ENCODE measurements at places on chromosomes 7 and 10. TPM values are rescaled to one million over a fixed set of nuclear protein-coding genes. Genes with fewer than 3 reads are reported as not detected.

DNA sequence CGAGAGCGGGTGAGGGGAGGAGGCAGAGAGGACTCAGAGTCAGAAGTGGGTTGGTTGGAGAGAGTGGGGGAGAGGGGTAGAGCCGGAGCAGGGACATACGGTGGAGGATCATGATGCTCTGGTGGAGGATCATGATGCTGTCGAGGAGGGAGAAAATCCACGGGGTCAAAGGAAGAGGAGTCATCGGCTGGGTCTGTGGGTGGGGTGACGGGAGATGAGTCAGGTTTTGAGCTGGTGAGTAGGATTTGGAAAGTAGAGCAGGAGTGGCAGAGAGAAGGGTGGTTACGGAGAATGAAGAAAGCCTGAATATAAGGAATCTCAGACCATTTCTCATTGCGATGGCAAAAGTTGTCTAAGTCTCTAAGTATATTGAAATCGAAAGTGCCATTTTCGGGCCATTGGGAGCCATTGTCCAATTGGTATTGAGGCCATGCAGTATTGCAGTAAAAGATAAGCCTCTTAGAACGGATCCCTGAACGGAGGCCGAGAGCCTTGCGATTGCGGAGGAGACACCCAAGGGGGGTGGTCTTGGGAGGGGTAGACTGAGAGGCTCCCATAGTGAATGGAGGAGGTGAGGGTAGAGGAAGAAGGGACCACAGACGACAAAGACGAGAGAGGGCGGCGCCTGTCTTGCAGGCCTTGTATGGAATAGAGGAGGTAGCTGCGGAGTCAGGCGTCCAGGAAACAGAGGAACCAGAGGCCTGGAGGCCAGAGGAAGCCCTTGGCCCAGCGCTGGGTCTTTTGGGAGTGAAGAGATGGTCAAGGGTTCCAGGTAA, 23.8 kb downstream of the SCIN start:
- H3K27ac ChIP-seq: no peak overlapping the region
- no peak for DNase-seq
- no peak overlapping the region for H3K4me3 ChIP-seq
- H3K27me3 ChIP-seq: no peaks in the 10 kb centered on the region
- no peaks in the 10 kb centered on the region for H3K36me3 ChIP-seq
- H3K4me1 ChIP-seq: no peaks in the 10 kb centered on the region

DNA sequence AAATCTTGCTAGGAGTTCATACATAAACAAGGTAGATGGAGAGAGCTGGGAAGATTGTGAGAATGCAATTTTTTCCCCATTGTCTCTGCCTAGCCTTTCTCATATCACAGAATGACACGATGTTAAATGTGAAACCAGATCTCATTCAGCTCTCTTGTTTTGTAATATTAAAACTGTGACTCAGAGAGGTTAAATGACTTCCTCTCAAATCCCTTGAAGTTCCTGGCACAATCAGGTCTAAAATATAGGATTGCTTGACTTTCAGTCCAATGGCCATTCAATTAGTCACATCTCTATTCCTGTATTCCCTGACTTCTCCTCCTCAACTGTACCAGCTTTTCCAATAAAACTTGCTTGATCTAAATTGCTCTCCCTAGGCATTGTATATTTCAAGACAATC, 3.1 kb downstream of the ANKRD22 start:
- no peak for DNase-seq
- H3K4me1 ChIP-seq: no peaks in the 10 kb centered on the region
- no peaks in the 10 kb centered on the region for H3K36me3 ChIP-seq
- no peaks in the 10 kb centered on the region for H3K27me3 ChIP-seq
- no peak overlapping the region for H3K27ac ChIP-seq

GRCh38 chr10:11612021-11613001, 861 bp upstream of the USP6NL start:
- DNase-seq: no peak
- H3K4me1 ChIP-seq: peaks cover 27% of the 10 kb centered on the region
- H3K27me3 ChIP-seq: no peaks in the 10 kb centered on the region
- peak overlapping the region; percentile 89 for H3K27ac ChIP-seq
- H3K4me3 ChIP-seq: peak overlapping the region; percentile 96

- peaks cover 20% of the 10 kb centered on the region for H3K4me1 ChIP-seq
- no peak for DNase-seq
- no peaks in the 10 kb centered on the region for H3K36me3 ChIP-seq
Observed at GRCh38 chr10:16441173-16441840, 4.5 kb downstream of the PTER start.

GRCh38 chr7:114777288-114777687, 144.6 kb upstream of the MDFIC start:
- no peaks in the 10 kb centered on the region for H3K4me1 ChIP-seq
- no peak for DNase-seq
- H3K27me3 ChIP-seq: no peaks in the 10 kb centered on the region

GRCh38 chr10:70885481-70885880, 2.9 kb downstream of the PCBD1 start:
- H3K27me3 ChIP-seq: no peaks in the 10 kb centered on the region
- DNase-seq: no peak
- H3K4me1 ChIP-seq: peaks cover 37% of the 10 kb centered on the region
- H3K36me3 ChIP-seq: peaks cover 41% of the 10 kb centered on the region
- peak overlapping the region; percentile 88 for H3K27ac ChIP-seq

DNA sequence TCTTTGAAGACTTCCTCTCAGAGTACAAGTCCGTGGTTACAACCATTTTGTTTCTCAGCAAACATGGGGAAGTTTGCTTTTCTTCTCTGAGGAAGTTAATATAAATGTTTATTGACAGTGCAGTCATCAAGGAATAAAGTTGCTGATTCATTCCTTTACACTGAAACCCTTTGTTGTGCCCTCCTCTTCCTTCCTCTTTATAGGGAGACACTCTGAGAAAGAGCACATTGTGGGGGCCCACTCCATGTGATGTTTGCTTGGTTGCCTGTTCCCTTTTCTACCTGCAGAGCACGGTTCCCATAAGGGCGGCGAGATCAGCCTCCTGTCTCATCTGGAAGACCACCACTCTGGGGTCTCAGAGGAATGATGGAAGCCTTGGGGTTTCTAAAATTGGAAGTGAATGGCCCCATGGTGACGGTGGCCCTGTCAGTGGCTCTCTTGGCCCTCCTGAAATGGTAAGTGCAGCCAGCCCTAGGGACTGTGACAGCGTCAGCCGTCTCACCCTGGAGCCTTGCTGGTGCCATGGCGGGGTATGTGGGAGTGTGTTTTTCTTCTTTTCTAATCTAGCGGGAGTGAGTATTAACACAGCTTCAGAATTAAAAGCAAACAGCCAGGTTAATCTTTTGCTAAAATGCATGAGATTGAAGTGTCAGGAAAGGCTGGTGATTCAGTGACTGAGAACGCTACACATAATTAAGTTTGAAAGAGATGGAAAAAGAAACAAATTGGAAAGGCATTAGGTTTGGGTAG, at the start of gene TBXAS1:
Gene TBXAS1, plus strand, starts transcription at position 240 of the 750 bp plus-strand sequence. Its CDS starts 127 bp downstream, at position 367.
- no peaks in the 10 kb centered on the region for H3K36me3 ChIP-seq
- H3K27me3 ChIP-seq: no peaks in the 10 kb centered on the region
- peak within 1 kb of the TSS; percentile 10 for H3K4me3 ChIP-seq
- no peak for DNase-seq

GRCh38 chr10:60944058-60944909, at the start of gene RHOBTB1:
TSS of gene RHOBTB1 (minus strand) at chr10:60944185. CDS start at chr10:60911542, 32,643 bp downstream.
- peaks cover 39% of the 10 kb centered on the region for H3K4me1 ChIP-seq
- H3K27me3 ChIP-seq: no peaks in the 10 kb centered on the region
- H3K4me3 ChIP-seq: peak within 1 kb of the TSS; percentile 94

GRCh38 chr10:117322260-117322659, 53.0 kb downstream of the PDZD8 start:
- no peak overlapping the region for H3K4me3 ChIP-seq
- no peak for DNase-seq
- H3K36me3 ChIP-seq: no peaks in the 10 kb centered on the region
- H3K4me1 ChIP-seq: peaks cover 18% of the 10 kb centered on the region
- no peaks in the 10 kb centered on the region for H3K27me3 ChIP-seq

- H3K27ac ChIP-seq: no peak overlapping the region
- H3K4me3 ChIP-seq: no peak overlapping the region
- DNase-seq: peak; percentile 62
- no peaks in the 10 kb centered on the region for H3K4me1 ChIP-seq
- H3K36me3 ChIP-seq: no peaks in the 10 kb centered on the region
Observed at GRCh38 chr7:142754681-142755575, 5.7 kb downstream of the PRSS1 start.

DNA sequence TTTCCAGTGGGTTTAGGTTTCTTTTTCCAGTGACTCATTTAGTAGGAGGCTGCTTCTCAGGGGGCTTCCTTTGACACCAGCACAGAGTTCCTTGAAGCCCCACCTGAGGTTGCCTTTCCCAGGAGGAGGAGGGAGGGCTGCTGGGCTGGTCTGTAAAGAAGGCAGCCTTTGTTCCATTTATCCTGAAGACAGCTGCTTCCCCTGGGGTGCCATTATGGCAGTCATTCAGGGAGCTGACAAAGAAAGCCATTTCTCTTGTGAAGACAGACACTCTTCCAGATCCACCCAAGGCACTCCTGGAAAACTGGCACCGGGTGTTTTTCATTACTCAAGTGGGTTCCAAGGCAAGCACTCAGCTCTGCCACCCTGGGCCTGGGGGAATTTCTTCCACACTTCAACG, 54.0 kb downstream of the MTURN start:
- DNase-seq: no peak
- no peaks in the 10 kb centered on the region for H3K36me3 ChIP-seq
- H3K27ac ChIP-seq: no peak overlapping the region
- H3K4me3 ChIP-seq: no peak overlapping the region
- no peaks in the 10 kb centered on the region for H3K27me3 ChIP-seq

- H3K4me1 ChIP-seq: no peaks in the 10 kb centered on the region
- DNase-seq: no peak
- no peak overlapping the region for H3K27ac ChIP-seq
- H3K36me3 ChIP-seq: no peaks in the 10 kb centered on the region
- no peaks in the 10 kb centered on the region for H3K27me3 ChIP-seq
- no peak overlapping the region for H3K4me3 ChIP-seq
Observed at GRCh38 chr10:72879245-72879644, 14.3 kb upstream of the OIT3 start.

DNA sequence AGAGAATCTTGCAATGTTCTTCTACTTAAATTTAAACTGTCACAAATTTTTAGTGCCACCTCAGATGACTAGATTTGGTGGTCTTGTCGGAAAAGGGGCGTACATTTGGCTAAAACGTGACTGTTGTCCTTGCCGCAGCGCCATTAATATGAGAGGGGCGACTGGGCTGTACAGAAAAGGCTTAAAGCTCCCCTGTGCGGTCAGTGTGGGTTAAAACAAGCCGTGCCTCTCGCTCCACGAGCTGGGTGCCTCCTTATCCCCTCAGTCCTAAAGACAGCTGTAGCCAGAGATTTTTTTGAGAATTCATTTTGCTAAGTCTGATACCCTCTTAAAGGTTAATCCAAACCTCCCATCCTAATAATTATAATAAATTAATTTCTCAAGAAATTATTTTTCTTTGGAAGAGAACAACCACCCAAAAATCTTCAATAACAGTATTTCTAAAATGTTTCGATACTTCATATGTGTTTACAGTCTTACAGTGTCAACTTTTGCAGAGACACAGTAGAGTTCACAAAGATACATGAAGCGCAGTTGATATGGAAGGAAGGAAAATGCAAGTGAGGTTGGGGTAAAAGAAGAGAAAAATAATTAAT, 68.6 kb downstream of the C7orf25 start:
- H3K36me3 ChIP-seq: no peaks in the 10 kb centered on the region
- no peak for DNase-seq
- H3K27me3 ChIP-seq: no peaks in the 10 kb centered on the region
- H3K27ac ChIP-seq: no peak overlapping the region
- peaks cover 6% of the 10 kb centered on the region for H3K4me1 ChIP-seq

Gene DDC
- total RNA-seq: not detected

Gene GPR158
- total RNA-seq: 0.06 TPM

All from esophagus muscularis mucosa (tissue), 4 donors.